ENCODE measurements at places on chromosomes 4 and X. TPM values are rescaled to one million over a fixed set of nuclear protein-coding genes. Genes with fewer than 3 reads are reported as not detected.

The RNF150 gene
- 0.55 TPM for total RNA-seq

GRCh38 chrX:120604361-120604782 is 471 bp downstream of the MCTS1 start:
- H3K27ac ChIP-seq, result peak overlapping the region; percentile 92
- peak; percentile 37 for DNase-seq
- peaks cover 18% of the 10 kb centered on the region for H3K36me3 ChIP-seq
- peak overlapping the region; percentile 90 for H3K4me3 ChIP-seq
- peaks cover 10% of the 10 kb centered on the region for H3K4me1 ChIP-seq

The KLF3 gene
- total RNA-seq, result 12.4 TPM

The CXorf49 gene
- total RNA-seq, result not detected

DNA sequence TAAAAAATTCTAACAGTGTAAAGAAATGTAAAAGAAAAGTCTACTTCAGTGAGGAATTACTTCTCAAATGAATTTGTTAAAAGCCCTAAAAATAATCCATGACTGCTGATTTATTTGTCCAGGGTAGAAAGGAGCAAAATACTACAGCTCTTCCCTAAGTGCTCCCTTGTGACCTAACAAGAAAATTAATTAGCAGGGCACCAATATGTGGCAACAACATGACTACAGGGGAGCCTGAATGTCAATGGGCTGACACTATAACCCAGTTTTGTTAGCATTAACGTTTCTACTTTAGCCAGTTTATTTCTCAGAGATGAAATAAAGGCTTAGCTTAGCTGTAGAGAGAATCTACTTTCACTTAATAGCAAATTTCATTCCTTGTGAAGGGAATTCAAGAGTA is 918.9 kb upstream of the EPHA5 start:
- no peak for DNase-seq
- H3K27ac ChIP-seq, result no peak overlapping the region
- H3K36me3 ChIP-seq, result no peaks in the 10 kb centered on the region
- H3K4me3 ChIP-seq, result no peak overlapping the region

GRCh38 chrX:45063319-45064095 is 137.2 kb downstream of the DIPK2B start:
- peaks cover 40% of the 10 kb centered on the region for H3K4me1 ChIP-seq
- H3K27me3 ChIP-seq, result no peaks in the 10 kb centered on the region
- peak; percentile 87 for DNase-seq
- peak overlapping the region; percentile 98 for H3K27ac ChIP-seq
- peaks cover 34% of the 10 kb centered on the region for H3K36me3 ChIP-seq
- H3K4me3 ChIP-seq, result peak overlapping the region; percentile 57

GRCh38 chrX:48910926-48911411 is 477 bp downstream of the SLC35A2 start:
- no peak for DNase-seq
- no peaks in the 10 kb centered on the region for H3K27me3 ChIP-seq
- peak overlapping the region; percentile 85 for H3K4me3 ChIP-seq

The DGKK gene
- not detected for total RNA-seq

The TMEM35A gene
- total RNA-seq, result not detected
